ENCODE measurements at places on chromosomes 2 and 18.

DNA sequence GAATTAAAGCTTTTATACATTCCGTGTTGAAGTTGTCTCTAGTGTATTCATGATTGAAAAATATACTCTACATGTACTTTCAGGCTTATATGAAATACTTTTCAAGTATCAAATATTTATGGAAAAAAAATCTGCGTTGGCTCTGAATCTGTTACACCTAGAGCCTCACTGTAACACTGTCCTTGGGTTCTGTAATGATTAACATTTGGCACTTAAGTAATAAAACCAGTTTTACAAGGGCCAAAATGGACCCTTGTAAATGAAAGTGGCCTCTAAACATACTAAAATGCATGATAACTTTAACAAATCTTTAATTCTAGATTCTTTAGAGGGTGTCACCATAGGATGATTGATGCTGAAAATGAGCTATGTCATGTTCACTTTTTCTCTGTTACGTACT, 162.8 kb downstream of the PTPRM start:
- no peaks in the 10 kb centered on the region for H3K4me1 ChIP-seq
- H3K27me3 ChIP-seq = no peaks in the 10 kb centered on the region
- no peak overlapping the region for H3K27ac ChIP-seq
- DNase-seq = no peak

DNA sequence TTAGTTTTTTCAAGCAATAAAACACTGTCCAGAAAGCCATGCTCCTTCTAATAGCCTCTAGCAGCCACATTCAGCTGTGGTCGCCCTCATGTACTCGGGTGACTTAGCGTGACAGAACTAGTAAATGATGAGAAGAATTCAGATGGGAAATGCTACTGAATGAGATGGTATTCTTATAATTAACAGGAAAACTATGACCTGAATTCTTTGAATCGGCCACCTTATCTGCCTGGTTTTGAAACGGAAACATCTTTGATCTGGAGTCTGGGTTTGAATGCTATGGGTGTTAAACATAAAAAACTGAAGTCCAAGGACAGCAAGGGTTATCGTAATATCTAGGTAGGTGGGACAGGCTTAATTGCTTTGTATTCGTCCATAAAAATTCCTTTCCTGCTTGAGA, 138.8 kb upstream of the DNMT3A start:
- no peaks in the 10 kb centered on the region for H3K27me3 ChIP-seq
- no peak overlapping the region for H3K4me3 ChIP-seq
- peaks cover 4% of the 10 kb centered on the region for H3K36me3 ChIP-seq
- H3K4me1 ChIP-seq = no peaks in the 10 kb centered on the region
- no peak for DNase-seq

- H3K36me3 ChIP-seq = no peaks in the 10 kb centered on the region
- no peak overlapping the region for H3K27ac ChIP-seq
- H3K4me3 ChIP-seq = no peak overlapping the region
- DNase-seq = no peak
- H3K4me1 ChIP-seq = no peaks in the 10 kb centered on the region
Observed at GRCh38 chr2:53475321-53475720, 292.3 kb upstream of the CHAC2 start.

DNA sequence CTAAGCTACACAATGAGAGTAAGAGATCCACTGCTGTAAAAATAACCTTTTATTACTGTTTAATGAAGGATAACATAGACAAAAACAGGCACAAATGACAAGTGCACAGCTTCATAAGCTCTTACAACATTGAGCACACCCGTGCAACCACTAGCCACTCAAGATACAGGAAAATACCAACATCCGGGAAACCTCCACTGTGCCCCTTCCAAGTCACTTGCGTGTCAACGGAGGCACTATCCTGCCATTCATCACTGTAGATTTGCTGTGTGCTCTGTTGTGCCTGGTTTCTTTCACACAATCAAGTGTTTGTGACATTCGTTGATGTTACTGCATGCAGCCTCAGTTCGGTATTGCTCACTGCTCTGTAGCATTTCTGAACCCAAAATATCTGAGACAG, 292.9 kb upstream of the MYT1L start:
- H3K4me3 ChIP-seq = no peak overlapping the region
- no peaks in the 10 kb centered on the region for H3K4me1 ChIP-seq
- no peak for DNase-seq
- H3K27ac ChIP-seq = no peak overlapping the region
- no peaks in the 10 kb centered on the region for H3K36me3 ChIP-seq

DNA sequence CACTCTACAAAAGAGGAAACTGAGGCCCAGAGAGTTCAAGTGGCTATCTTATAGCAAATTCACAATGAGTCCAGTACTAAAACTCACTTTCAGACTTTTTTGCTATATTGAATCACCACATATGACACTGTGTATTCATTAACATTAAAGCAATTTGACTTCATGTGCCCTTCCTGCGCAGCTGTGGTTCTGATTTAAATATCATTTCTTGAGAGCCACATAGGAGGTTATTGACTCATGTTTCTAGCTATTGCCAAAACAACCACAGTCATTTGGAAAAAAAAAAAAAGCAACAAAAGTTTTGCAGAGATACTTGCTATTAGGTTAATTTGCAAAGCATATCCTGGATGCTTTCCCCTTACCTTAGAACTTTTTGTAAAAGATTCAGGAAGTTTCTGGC, 341.2 kb downstream of the PIK3C3 start:
- no peaks in the 10 kb centered on the region for H3K36me3 ChIP-seq
- H3K4me1 ChIP-seq = no peaks in the 10 kb centered on the region
- no peak overlapping the region for H3K27ac ChIP-seq

GRCh38 chr2:182767578-182767977, 51.5 kb downstream of the DNAJC10 start:
- H3K27ac ChIP-seq = no peak overlapping the region
- H3K4me3 ChIP-seq = no peak overlapping the region
- no peak for DNase-seq

DNA sequence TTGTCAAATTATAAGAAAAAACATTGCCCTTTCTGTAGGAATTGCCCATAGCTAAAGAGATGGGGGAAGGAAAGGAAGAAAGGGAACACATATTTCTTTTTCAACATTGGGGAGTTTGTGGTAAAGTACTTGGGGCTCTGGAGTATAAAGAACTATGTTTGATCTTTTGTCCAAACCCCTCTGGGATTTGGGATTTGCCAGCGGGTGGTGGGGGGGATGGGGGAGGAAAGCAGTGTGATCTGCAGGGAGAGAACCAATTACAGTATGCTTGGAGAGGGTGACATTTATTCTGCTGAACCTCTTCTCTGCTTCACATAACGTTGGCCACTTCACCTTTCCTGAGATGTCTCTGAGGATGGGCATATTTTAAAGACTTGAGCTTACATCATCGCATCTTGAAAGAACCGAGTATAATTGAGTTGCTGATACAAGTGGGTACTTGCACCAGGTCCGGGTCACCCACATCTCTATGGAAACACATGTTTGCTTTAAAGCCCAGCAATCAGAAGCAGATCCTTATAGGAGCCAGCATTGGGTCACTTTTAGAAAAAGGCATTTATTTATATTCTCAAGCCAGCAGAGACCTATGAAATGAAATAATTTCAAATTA, 73.1 kb downstream of the SPATS2L start:
- no peak overlapping the region for H3K27ac ChIP-seq
- no peak for DNase-seq
- no peaks in the 10 kb centered on the region for H3K36me3 ChIP-seq
- H3K4me1 ChIP-seq = peaks cover 19% of the 10 kb centered on the region
- H3K27me3 ChIP-seq = no peaks in the 10 kb centered on the region

DNA sequence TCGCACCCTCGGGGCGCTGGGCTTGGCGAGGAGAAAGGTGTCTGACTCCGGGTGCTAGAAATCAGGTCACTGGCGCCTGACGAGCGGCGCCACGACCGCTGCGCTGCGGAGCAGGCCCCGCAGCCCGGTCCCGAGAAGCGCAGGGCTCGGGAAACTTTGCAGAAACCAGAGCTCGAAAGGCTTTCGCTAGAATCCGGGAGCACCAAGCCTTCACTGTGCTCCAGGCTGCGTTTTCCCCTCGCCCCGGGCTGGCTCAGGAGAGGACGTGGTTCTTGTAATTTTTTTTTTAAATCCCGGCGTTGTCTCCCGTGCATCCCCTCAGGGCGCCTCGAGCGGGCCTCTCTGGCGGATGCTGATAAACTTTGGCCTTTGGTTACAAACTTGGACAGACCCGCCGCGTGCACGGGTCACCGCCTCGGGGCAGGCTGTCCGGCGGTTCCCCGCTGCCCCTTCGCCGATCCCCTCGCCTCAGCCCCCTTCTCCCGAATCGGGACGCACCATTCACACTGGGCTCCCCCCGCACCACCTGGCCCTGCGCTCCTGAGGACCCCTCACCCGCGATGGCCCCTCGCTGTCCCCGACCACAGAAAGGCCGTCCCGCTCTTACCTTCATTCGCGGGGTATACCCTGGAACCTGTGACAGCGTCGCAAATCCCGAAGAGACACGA, 419 bp downstream of the EPHA4 start:
- peak overlapping the region; percentile 72 for H3K27ac ChIP-seq
- H3K27me3 ChIP-seq = peaks cover 23% of the 10 kb centered on the region
- no peak for DNase-seq

GRCh38 chr2:27765621-27766286, 5.8 kb upstream of the MRPL33 start:
- DNase-seq = no peak
- peak overlapping the region; percentile 7 for H3K4me3 ChIP-seq
- no peaks in the 10 kb centered on the region for H3K36me3 ChIP-seq
- H3K27ac ChIP-seq = no peak overlapping the region

DNA sequence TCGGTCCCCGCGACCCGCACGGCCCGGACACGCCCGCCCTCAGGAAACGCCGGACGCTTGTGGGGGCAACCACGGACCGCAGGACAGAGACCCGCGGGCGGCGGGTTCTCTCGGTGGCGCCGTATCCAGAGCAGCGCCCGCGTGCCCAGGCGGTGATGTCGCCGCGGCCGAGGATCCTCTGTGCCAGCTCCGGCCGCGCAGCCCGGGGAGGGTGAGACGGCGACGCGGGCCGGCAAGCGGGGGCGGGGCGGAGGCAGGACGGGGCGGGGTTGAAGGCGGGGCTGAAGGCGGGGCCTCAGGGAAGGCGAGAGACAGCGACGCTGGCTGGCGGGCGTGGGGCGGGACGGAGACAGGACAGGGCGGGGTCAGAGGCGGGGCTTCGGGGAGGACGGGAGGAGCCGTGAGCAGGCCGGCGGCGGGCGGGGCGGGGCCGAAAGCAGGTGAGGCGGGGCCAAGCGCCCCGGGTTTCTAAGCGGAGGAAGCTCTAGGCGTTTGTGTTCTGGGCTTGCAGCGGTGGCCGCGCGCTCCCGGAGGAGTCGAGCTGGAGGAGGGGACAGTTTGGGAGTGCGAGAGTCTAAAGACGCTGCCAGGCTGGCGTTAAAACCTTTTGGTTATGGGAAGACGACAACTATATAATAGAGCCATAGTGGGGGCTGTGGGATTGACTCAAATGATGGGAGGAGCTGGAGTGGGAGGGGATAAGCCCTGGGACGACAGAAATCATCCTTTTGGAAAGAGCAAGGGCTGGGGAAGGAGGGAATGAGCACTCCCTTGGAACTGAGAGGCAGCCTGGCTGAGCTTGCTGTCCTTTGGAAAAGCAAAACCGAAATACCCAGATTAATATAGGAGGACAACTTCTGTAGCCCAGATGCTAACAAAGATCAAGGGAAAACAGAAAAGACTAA, at the start of gene DSEL:
Gene DSEL, minus strand, starts transcription at position 182 of the 905 bp plus-strand sequence. CDS start 2,112 bp downstream, outside the sequence.
- H3K4me1 ChIP-seq = peaks cover 5% of the 10 kb centered on the region
- H3K36me3 ChIP-seq = no peaks in the 10 kb centered on the region
- H3K27ac ChIP-seq = peak within 1 kb of the TSS; percentile 28

DNA sequence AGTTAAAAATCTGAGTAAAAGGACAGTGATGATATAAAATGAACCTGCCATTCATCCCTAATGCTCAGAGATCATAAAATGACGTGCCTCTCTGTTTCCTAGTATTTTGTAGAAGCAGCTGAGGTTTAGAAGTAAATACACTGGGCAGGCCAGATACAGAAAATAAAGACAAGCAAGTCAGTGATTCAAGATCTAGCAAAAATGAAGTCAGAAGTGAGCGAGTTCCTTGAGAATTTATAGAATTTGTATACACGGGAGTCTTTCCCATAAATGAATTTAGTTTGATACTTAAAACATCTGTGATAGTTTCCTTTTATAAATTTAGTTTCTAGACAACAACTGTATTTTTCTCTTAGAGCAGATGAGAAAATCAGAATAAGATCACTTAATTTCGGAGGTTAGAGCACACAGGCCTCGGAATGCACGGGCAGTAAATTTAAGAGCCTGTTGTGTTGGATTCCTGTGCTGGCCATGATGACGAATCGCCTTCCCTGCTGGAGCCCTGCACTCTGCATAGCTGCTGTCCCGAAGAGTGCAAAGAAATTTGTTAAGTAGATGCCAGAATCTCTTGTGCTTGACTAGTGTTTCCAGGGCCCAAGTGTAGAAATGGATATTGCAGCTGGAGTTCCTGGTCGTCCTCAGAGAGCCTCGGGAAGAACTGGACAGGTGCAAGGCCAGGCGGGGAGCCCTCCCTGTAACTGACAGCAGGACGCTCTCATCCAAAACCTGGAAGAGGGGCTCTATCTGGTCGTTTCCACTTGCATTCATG, 83.7 kb upstream of the RBM44 start:
- no peaks in the 10 kb centered on the region for H3K27me3 ChIP-seq
- peaks cover 33% of the 10 kb centered on the region for H3K36me3 ChIP-seq
- DNase-seq = no peak
- no peak overlapping the region for H3K4me3 ChIP-seq

DNA sequence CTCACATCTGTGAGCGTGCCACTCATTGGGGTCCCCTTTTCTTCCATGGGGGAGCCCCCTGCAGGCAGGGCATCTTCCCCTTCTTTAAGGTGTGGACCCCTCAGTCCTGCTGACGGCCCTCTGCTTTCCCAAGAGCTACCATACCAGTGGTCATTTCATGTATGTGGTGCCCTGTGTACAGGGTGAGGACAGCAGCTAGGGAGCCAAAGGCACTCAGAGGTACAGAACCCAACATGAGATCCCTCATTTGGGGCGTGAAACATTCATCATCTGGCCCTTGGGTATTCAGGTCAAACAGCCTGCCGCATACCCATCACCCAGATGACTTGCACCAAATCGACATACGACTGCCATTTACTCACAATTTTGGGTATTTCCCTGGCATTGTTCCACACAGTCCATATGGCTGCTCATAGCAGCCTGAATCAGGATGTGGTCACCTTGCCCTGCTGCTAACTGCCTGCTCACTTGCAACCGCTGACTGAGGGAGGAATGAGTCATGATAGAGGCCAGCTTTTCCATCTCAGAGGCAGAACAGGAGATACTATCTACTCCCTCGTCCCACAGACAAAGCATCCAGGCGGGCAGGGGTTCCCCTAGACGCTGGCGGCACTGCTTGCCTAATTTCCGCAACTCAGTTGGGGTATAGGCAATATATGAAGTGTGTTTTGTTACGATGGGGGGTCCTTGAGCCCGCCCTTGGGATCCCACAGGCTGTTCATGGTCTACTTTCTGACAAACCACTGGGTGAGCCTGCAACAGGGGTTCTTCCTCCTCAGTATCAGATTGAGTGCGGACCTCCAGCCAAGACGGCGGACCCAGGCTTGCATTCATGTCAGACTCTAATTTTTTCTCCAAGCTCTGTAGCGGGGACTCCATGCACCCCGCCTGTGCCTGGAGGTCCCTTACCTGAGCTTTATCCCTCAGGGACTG, 228.6 kb downstream of the SATB2 start:
- H3K4me1 ChIP-seq = no peaks in the 10 kb centered on the region
- H3K36me3 ChIP-seq = no peaks in the 10 kb centered on the region
- no peak for DNase-seq
- H3K27ac ChIP-seq = no peak overlapping the region

Data from effector memory CD4-positive, alpha-beta T cell (primary cell).